ENCODE measurements at places on chromosomes 16 and 17.
A peak's percentile ranks its signal among the peaks of the same experiment; 100 is the strongest.

DNA sequence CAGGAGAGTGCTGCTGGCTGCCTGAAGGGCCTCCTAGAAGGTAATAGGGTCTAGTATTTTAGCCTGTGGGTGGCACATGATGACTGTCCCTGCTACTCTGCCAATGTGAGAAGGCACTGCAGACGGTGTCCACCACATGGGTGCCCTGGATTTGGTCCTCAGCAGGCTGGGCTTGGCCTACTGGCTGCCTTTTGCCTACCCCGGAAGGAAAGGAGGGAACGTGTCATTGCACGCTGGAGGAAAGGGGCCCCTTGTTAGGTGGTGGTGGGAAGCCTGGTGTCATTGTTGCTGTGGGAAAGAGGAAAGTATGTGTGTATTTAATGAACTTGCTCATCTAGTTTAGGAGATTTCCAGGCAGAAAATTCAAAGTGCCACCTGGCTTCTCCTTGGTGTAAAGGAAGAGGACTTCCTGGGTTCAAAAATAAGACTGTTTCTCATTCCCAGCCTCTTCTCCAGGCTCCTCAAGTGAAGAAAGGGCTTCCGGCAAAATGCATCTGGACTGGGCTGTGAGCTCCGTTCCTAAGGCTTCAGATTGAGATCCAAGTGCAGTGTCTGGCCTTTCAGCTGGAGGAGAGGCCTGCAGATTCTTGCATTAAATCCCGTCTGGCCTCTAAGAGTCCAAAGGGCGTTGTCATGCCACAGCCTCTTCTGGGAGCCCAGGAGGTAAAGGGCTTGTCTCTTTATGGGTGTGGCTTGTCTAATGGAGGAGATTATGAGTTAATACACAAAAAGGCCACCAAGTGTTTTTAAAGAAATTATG is 55.1 kb downstream of the RPTOR start:
- DNase-seq: no peak

DNA sequence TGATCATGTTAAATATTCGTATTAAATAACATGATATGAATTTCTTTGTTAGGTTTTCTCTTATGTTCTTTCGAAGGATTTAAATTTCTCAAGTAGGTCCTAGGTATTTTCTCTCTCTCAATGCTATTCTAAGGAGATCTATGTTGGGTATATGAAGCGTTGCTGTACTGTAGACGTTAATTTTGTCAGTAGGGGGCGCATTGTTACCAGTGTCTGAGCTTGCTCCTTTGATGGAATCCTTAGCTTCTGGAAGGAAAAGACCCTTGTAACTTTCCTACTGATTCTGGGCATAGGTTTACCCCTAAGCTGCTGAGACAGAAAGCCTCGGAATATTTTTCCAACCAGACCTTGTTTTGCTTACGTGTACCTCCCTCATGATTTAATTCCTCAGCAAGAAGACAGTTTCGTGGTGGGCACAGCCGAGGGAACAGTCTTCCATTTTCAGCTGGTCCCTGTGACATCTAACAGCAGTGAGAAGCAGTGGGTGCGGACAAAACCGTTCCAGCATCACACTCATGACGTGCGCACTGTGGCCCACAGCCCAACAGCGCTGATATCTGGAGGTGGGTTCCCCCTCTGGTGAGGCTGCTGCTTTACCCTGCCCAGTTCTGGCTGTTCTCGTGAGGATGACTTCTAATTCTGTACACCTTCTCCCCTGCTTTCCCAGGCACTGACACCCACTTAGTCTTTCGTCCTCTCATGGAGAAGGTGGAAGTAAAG is 17.9 kb downstream of the UTP4 start:
- DNase-seq: peak; percentile 43

GRCh38 chr16:87100306-87101058 is 216.7 kb downstream of the C16orf95 start:
- DNase-seq: no peak

DNA sequence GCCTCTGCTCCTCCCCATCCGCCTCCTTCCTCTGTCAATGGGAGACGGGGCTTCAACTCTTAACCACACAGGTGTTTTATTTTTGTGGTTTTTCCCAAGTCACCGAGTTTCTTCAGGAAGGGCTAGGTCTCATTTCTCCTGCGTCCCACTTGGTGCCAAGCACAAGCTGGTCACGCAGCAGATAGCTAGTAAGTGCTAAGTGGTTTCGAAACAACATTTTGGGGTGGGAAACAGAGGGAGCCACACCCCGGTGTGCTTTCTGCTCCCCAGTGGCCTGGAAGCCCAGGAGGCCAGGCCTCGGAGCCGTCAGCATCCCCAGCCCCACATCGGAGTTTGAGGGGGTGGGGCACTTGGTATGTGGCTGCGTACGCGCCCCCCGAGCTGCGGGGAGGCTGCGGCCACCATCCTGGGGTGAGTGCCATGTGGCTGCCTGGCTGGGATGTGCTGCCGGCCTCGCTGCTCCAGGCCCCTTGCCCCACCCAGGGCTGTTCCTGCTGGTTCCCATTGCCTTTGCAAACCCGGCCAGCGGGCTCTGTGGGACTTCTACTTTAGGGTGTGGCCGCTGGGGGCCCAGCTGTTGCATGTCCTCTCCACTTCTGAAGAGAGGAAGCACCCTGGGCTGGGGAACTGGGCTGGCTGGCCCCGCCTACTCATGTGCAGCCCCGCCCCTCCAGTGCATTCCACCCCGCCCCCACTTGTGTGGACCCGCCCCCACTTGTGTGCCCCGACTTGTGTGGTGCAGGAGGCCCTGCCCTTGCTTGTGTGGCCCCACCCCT is 55.6 kb downstream of the BAIAP2 start:
- DNase-seq: peak; percentile 59

- no peak for DNase-seq
These were observed 8.5 kb downstream of the ALOXE3 start for GRCh38 chr17:8109661-8110455.

All from urothelium cell line (cell line).